ENCODE measurements at places on chromosomes 16 and 17.

DNA sequence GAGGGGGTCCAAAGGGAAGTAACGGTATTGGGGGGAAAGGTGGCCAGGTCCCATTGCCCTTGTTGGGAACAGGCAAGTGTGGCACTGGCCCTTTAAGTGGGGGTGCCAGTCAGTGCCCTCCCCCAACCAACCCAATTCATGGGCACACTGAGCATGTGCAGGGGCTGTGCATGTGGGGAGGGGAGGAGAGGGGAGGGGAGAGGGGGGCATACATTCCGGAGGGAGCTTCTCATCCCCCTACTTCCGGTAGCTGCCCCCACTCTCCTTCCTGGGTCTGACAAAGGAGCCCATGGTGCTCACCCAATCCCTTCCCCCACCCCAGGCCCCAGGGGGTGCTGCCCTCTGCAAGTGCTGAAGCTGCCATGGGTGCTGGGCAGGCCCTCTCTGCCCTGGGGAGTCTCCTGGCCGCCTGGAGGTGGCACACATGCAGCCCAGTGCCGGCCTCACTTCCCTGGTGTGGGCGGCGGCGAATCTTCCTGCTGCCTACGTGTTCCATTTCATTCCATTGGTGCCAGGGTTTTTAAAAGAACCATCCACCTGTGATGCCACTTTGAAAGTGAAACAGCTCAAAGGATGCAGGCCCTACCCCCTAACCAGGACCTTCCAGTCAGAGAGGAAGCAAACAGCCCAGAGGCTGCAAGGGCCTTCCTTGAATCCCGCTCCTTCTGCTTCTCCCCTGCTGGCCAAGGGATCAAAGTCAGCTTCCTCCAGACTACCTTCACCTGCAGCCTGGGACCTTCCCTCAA, 11.0 kb downstream of the HEXIM2 start:
- DNase-seq: peak; percentile 69

DNA sequence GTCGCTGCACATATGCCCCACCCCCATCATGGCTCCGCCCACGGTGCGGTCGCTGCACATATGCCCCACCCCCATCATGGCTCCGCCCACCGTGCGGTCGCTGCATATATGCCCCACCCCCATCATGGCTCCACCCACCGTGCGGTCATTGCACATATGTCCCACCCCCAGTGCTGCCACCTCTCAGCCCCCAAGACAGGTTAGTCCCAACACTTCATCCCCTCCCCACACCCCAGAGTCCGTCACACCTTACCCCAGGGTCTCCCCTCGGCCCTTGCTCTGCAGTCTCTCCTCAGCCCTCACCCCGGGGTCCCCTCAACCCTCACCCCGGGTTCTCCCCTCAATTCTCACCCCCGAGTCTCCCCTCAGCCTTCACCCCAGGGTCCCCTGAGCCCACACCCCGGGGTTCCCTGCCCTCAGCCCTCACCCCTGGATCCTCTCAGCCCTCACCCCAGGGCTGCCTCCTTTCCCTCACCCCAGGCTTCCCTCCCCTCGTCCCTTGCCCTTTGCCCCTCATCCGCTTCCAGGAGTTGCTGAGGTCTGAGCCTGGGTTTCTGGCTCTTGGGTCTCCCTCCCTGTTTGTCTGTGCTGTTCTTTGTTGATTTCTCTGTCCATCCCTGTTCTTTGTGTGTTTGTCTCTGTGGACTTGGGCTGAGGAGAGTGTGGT, 25.6 kb downstream of the TPSG1 start:
- DNase-seq: no peak

DNA sequence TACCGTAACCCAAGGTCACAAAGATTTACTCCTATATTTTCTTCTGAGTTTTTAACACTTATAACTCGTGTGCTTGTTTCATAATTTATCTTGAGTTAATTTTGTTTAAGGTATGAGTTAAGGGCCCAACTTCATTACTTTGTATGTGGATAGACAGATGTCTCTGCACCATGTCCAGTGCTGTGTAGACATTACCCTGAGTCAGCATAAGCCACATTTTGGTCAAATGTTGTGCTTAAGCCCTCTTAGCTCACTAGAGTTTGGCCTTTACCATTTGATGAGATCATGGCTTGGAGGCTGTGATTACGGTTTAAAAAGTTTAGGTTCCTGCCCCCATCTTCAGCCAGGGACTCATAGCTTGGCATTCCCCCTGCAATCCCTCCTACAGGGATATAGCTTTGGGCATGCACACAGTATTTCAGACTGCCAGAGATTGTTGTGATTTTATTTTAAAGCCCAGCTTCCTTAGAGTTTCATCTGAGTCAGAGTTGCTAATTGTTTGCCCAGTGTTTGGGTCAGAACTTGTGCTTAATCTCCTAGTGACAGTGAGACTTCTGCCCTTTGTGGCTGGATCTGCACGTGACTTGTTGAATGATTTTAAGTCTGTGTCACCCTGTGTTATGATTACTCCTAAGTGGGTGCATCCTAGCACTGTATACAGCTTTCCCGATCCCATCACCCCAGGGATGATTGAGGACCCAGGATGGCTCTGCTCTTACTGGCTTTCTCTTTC, 393.1 kb downstream of the CNTNAP4 start:
- no peak for DNase-seq

- DNase-seq: no peak
These were observed 6.2 kb downstream of the C17orf100 start for GRCh38 chr17:6657633-6658287.

DNA sequence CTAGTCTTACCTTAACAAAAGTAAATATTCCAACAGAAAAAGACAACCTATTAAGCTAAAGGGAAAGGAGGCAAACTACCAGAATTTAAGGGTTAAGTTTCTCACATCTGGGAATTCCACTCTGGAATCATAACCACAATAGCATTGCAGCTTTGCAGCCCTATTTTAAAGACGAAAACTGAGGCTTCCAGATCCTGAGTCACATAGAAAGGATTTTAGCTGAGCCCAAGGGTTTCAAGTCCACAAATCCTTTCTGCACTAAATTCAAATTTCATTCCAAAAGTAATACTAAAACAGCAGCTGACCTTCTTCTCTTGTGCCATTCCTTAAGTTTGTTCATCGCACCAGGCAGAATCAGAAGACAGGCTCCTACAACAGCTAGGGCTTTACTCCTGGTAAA, 17.8 kb downstream of the XYLT1 start:
- no peak for DNase-seq

GRCh38 chr16:71201054-71201453, 29.5 kb downstream of the HYDIN start:
- DNase-seq: no peak

- DNase-seq: no peak
These were observed 17.6 kb downstream of the CD300A start for GRCh38 chr17:74484066-74484465.

- peak; percentile 18 for DNase-seq
These were observed 24.2 kb upstream of the ATP2A3 start for GRCh38 chr17:3988297-3989040.

DNA sequence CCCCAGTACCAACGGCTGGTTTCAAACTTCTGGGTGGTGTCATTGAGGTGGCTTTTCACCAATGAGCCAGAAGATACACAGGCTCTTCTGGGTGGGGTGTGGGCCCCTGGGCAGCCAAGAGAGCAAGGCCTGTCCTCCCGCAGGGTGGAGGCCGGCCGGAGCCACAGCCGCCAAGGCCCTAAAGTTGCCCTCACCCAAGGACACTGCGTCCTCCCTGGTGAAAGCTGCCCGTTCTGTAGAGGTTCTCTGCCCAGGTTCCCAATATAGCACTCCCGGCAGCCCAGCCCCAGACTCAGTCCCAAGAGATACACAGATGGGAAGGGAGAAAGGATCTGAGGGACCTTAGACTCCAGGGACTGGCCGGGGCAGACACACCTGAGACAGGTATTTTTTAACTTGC, 10.7 kb upstream of the CACNG1 start:
- DNase-seq: no peak

GRCh38 chr17:62898239-62898864, 67.7 kb upstream of the TANC2 start:
- DNase-seq: peak; percentile 95

- peak; percentile 85 for DNase-seq
These were observed 1.6 kb downstream of the HIC1 start for GRCh38 chr17:2056206-2057174.

DNA sequence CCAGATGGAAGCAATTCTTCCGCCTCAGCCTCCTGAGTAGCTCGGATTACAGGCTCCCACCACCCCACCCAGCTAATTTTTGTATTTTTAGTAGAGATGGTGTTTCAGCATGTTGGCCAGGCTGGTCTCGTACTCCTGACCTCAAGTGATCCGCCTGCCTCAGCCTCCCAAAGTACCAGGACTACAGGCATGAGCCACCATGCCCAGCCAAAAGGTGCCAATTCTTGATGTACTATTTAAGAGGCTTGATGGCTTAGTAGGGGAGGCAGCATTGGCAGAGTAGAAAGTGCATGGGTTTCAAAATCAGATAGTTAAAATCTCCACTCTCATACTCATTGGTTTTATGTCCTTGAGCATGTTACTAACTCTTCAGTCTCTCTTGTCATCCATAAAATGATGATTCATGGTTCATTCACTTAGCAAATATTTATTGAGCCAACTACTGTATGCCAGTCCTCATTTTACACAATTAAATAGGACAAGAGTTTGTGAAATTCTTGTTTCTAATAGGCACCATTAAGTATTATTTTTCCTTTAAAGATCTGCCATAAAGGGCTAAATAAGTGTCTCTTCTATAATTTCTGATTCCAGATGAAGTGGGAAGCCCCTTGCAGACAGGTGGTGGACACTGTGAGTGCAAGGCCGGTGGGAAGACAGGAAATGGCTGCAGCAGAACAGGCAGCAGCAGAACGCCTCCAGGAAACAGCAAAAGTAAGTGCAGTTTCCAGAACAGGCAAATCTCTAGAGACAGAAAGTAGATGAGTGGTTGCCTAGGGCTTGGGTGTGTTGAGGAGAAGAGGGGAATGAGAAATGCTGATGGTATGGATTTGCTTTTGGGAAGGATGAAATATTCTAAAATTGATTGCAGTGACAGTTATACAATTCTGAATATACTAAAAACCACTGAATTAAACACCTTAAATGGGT, 8.2 kb upstream of the RPL27 start:
- no peak for DNase-seq

GRCh38 chr16:22360963-22361659, 13.3 kb downstream of the CDR2 start:
- peak; percentile 82 for DNase-seq

- peak; percentile 64 for DNase-seq
These were observed 406.3 kb upstream of the RBFOX1 start for GRCh38 chr16:6926341-6926740.

DNA sequence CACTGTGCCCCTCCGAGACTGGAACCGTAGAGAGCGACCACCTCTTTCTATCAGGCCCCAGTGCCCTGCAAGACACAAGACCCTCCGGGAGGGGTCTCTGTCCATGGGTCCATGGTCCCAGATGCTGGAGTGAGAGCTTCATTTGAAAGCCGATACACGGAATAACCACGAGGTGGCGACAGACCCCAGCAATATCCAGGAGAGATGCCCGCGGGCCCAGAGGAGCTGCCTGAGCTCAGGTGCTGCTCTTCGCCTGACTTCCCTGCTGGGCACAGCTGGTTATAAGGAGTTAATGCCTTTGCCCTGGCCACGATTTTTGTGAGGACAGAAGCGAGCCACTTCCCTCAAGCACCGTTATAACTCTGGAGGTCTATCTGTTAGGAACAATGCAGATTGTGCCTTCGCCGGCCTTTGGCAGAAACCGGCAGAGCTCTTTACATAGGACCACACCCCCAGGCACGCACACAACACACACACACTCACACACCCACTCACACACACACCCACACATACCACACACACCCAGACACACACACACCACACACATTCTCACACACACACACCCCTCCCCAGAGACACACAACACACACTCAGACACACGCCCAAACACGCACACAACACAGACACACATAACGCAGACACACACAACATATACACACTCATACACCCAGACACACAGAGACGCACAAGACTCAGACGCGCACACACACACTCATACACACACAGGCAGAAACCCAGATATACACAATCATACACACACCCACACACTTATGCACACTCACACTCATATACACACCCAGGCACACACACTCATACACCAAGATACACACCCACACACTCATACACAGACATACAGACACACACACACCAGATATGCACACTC, 436.4 kb downstream of the SOX9 start:
- peak; percentile 93 for DNase-seq

DNA sequence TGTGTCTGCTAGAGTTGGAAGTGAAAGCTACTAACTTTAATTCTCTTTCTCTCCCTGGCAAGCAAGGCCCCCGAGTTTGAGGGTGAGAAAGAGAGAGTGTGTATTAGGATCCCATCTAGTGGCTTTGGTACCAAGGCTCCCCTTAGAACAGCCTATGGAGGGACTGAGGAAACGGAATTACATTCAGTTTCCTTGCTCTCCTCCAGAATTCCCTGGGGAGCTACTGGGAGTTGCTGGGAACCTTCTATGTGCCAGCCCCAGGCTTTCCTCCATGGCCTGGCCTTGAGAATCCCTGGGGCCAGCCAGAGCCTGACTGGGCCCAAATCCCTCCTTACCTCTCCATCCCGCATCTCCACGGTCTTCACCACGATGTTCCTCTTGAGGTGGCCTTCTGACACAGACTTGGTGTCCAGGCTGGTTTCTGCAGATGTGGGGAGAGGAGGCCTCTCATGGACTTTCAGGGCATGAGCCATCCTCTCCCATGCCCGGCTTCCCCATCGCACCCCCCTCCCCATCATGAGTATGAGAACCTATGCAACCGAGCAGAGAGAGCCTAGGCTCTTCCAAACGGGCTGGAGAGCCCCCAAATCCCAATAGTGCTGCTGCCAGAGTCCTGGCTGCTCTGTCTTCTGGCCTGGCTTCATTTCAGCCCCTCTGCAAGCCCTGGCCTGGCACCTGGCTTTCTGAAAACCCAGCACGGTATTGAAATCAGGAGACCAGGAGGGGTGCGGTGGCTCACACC, 7.4 kb downstream of the GFAP start:
- no peak for DNase-seq

- DNase-seq: no peak
These were observed 123.2 kb downstream of the HS3ST2 start for GRCh38 chr16:22937169-22937568.

DNA sequence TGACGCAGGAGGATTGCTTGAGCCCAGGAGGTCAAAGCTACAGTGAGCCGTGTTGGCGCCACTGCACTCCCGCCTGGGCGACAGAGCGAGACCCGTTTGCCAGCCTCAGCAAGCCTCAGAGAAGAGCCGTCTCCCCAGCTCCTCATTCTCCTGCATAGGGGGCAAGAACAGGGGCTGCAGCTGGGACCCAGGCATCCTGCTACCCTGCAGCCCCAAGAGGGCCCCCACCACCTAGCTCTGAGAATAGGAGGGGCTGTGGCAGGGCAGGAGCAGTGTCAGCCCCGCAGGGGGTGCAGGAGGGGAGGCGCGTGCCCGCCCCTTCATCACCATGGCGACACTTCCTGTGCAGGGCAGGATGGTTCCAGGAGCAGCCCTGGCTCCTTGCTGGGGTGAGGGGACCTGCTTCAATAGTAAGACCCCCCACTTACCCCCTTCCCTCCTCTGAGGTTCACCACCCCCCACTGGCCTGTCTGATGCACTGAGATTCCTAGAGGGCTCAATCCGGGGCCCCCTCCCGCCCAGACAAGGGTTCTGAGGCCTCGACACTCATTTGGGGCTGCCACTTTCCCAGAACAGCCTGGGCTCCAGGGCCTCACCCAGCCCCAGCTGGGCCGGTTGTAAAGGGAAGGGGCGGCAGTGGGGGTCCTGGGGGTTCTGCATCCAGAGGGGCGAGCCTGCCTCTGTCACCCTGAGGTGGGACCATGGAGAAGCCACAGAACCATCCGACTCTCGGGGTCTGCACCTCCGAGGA, 20.2 kb downstream of the VASN start:
- peak; percentile 58 for DNase-seq
